ENCODE measurements at places on chromosomes 7 and 10.
A peak's percentile ranks its signal among the peaks of the same experiment; 100 is the strongest.

GRCh38 chr7:40531956-40532355, 397.2 kb downstream of the SUGCT start:
- H3K36me3 ChIP-seq = no peaks in the 10 kb centered on the region
- no peaks in the 10 kb centered on the region for H3K4me1 ChIP-seq
- no peak overlapping the region for H3K27ac ChIP-seq
- H3K4me3 ChIP-seq = no peak overlapping the region
- no peaks in the 10 kb centered on the region for H3K27me3 ChIP-seq

DNA sequence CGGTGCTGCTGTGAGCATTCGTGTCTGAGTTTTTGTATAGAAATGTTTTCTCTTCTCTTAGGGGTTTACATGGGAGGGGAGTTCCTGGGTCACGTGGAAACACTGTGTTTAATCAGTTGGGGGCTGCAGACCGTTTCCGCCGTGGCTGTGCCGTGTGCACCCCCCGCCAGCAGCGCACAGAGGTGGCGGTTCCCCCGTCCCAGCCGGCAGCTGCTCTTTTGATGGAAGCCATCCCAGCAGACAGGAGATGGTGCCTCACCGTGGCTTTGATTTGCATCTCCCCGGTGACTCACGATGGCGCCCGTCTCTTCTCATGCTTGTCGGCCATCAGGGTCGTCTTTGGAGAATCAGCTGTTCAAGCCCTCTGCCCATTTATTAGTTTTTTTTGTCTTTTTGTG, 34.9 kb upstream of the FOXL3 start:
- DNase-seq = no peak
- no peaks in the 10 kb centered on the region for H3K27me3 ChIP-seq
- H3K4me1 ChIP-seq = no peaks in the 10 kb centered on the region
- no peak overlapping the region for H3K4me3 ChIP-seq
- H3K36me3 ChIP-seq = no peaks in the 10 kb centered on the region

GRCh38 chr10:8563478-8563877, 509.0 kb downstream of the GATA3 start:
- no peaks in the 10 kb centered on the region for H3K27me3 ChIP-seq
- H3K36me3 ChIP-seq = no peaks in the 10 kb centered on the region
- no peak overlapping the region for H3K27ac ChIP-seq
- DNase-seq = no peak
- no peaks in the 10 kb centered on the region for H3K4me1 ChIP-seq

DNA sequence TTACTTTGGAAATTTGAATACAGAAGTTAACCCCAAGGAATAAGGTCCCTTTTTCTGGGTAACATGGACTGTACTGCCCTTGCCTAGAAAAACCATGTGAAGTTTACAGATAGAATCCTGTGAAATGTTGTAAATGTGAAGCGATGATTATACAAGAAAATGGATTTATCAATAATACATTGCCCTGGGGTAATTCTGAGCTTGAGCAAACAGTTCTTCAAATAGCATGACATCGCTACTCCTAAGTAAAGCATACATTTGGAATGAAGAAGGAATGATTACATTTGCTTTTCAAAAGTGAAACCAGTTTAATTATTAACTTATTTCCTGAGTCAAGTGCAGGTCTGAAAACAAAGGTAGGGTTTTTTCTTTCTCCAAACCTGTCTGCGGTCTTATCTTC, 43.3 kb upstream of the FZD8 start:
- H3K36me3 ChIP-seq = no peaks in the 10 kb centered on the region
- no peaks in the 10 kb centered on the region for H3K4me1 ChIP-seq
- no peak overlapping the region for H3K27ac ChIP-seq
- H3K4me3 ChIP-seq = no peak overlapping the region
- no peak for DNase-seq

GRCh38 chr7:78476851-78477405, 678.4 kb downstream of the PHTF2 start:
- no peaks in the 10 kb centered on the region for H3K27me3 ChIP-seq
- no peaks in the 10 kb centered on the region for H3K36me3 ChIP-seq
- no peak for DNase-seq
- H3K4me1 ChIP-seq = no peaks in the 10 kb centered on the region
- H3K27ac ChIP-seq = no peak overlapping the region
- no peak overlapping the region for H3K4me3 ChIP-seq

GRCh38 chr10:2201534-2202099, 464.3 kb upstream of the ADARB2 start:
- no peak for DNase-seq
- no peaks in the 10 kb centered on the region for H3K27me3 ChIP-seq
- no peaks in the 10 kb centered on the region for H3K36me3 ChIP-seq
- no peak overlapping the region for H3K27ac ChIP-seq
- H3K4me1 ChIP-seq = no peaks in the 10 kb centered on the region
- H3K4me3 ChIP-seq = no peak overlapping the region

DNA sequence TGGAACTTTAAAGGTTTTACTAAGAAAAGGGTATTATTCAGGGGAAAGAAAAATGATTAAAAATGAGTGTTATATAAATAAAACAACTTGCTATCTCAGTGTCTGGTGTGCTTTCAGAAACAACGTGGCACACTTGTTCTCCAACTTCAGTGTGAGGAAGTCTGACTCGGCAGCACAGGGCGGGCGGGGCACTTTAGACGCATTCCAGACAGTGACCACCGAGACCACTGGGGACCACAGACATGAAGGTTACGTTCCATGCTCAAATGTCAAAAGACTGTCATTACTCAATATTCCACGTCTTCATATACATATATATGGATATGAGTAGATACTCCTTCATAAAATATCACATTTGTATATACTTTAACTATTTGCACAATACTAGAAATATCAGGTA, 87.0 kb downstream of the LARP4B start:
- DNase-seq = no peak
- peaks cover 78% of the 10 kb centered on the region for H3K36me3 ChIP-seq
- H3K4me1 ChIP-seq = peaks cover 32% of the 10 kb centered on the region
- no peak overlapping the region for H3K4me3 ChIP-seq
- H3K27me3 ChIP-seq = no peaks in the 10 kb centered on the region

DNA sequence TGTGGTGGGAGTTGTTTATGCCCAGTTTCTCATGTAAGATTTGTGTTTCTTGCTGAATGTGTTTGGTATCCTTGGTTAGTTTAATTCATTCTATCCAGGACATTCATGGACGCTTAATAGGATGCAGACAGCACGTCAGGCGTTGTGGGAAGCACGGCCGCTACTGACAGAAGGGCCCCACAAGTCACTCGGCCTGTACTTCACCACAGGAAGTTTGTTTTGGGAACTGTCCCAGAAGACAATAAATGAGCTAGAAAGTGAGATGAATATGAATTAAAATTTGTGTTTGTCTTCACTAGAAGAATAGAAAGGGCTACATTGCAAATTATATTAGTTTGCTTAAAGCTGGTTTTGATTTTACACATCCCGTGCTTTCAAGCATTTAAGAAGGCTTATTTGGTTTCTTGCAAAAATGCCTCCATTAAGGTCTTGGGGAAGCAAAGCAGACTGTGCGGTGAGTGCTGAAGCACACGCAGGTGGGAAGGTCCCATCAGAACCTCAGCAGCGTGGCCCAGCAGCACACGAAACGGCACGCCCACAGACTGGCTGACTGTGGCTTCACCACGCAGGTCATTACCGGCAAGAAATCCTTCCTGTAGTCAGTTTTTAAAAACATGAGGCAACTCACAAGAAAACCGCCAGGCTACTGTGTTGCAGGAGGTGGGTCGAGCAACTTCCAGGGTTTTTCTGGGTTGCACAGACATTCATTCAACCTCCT, 74.1 kb downstream of the VIPR2 start:
- no peak for DNase-seq
- no peaks in the 10 kb centered on the region for H3K4me1 ChIP-seq
- H3K27me3 ChIP-seq = peaks cover 1% of the 10 kb centered on the region
- no peaks in the 10 kb centered on the region for H3K36me3 ChIP-seq
- no peak overlapping the region for H3K4me3 ChIP-seq
- no peak overlapping the region for H3K27ac ChIP-seq

DNA sequence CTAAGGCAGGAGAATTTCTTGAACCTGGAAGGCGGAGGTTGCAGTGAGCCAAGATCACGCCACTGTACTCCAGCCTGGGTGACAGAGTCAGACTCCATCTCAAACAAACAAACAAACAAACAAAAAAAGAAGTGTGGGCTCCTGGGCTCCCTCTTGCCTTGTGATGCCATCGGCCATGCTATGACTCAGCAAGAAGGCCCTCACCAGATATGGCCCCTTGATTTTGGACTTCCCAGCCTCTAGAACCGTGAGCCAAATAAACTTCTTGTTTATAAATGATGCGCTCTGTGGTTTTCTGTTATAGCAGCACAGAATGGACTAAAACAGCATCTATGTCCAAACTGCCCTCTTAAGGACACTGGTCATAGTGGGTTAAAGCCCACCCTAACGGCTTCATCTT, 29.9 kb upstream of the RHEB start:
- DNase-seq = no peak
- H3K36me3 ChIP-seq = no peaks in the 10 kb centered on the region
- H3K27me3 ChIP-seq = peaks cover 18% of the 10 kb centered on the region
- H3K27ac ChIP-seq = no peak overlapping the region

DNA sequence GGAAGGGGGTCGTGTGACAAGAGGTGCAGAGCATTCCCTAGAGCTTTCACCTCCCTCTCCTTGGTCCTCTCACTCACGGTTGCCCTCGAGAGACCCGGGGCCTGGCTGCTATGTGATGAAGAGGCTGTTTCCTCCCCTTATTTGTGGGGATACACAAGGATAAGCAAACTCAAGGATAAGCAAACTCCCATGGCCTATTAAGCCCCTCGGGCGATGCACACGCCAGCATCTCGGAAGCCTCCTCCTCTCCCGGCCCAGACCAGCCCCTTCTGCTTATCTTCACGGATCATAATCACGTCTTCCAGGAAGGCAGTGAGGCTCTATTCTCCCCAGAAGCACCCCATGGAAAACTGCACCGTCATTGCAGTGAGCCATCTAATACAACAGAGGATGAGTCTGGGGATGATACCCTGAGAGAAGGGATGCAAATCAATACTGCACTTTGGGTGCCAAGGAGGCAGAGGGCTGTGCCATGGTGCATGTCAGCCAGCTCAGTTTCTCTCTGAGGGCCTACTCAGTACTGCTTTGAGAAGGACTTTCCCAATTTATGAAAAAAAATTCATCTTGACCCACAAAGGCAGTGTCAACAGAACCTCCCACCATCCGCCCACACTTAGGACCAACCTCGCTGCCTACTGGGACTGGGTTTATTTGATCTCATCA, 22.2 kb downstream of the TMEM273 start:
- H3K27ac ChIP-seq = no peak overlapping the region
- H3K4me1 ChIP-seq = peaks cover 12% of the 10 kb centered on the region
- H3K4me3 ChIP-seq = no peak overlapping the region
- DNase-seq = no peak

- no peak overlapping the region for H3K4me3 ChIP-seq
- no peaks in the 10 kb centered on the region for H3K27me3 ChIP-seq
- H3K27ac ChIP-seq = no peak overlapping the region
- DNase-seq = no peak
Observed at GRCh38 chr7:102875700-102876295, 37.0 kb upstream of the LRRC17 start.

- H3K4me1 ChIP-seq = peaks cover 24% of the 10 kb centered on the region
- H3K36me3 ChIP-seq = no peaks in the 10 kb centered on the region
- H3K4me3 ChIP-seq = no peak overlapping the region
- no peaks in the 10 kb centered on the region for H3K27me3 ChIP-seq
- no peak for DNase-seq
Observed at GRCh38 chr10:27355918-27356573, 115.4 kb upstream of the ACBD5 start.

DNA sequence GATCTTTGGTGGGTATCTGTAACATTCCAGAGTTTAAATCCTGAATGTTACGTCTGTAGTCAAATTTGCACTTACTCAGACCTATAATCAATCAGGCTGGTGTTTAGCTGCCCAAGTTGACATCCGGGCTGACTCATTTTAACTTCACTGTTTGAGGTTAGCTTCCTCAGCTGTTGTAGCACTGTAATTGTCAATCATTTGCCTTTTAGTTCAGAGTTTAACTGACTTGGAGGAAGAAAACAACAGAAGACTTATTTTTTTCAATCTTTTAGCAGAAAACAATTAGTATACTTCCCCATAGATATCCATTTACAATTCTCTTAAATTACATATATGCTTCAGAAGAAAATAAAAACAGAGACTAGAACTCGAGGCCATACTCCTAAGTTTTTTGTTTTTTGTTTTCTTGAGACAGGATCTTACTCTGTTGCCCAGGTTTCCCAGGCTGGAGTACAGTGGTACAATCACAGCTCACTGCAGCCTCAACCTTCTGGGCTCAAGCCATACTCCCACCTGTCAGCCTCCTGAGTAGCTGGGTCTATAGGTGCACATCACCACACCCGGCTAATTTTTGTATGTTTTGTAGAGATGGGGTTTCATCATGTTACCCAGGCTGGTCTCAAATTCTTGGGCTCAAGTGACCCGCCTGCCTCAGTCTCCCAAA, 38.5 kb upstream of the LRRC17 start:
- H3K27me3 ChIP-seq = no peaks in the 10 kb centered on the region
- no peak for DNase-seq
- no peaks in the 10 kb centered on the region for H3K4me1 ChIP-seq
- no peaks in the 10 kb centered on the region for H3K36me3 ChIP-seq
- no peak overlapping the region for H3K27ac ChIP-seq

GRCh38 chr10:73839276-73839966, 28.0 kb upstream of the NDST2 start:
- H3K27me3 ChIP-seq = no peaks in the 10 kb centered on the region
- no peaks in the 10 kb centered on the region for H3K4me1 ChIP-seq
- peaks cover 67% of the 10 kb centered on the region for H3K36me3 ChIP-seq
- H3K4me3 ChIP-seq = no peak overlapping the region
- DNase-seq = no peak
- H3K27ac ChIP-seq = no peak overlapping the region

DNA sequence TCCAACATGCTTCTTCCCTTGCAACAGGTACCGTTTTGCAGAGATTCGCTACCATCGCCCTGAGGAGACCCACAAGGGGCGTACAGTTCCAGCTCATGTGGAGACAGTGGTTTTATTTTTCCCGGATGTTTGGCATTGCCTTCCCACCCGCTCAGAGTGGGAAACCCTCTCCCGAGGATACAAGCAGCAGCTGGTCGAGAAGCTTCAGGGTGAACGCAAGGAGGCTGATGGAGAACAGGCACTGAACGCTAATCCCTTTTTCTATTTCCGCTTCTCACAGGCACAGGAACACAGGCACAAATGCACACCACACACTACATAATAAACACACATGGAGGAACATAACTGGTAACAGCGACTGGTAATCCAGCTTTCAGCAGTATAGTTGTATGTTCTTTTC, 35.2 kb downstream of the CCAR1 start:
- no peaks in the 10 kb centered on the region for H3K27me3 ChIP-seq
- no peak for DNase-seq
- H3K36me3 ChIP-seq = peaks cover 78% of the 10 kb centered on the region
- H3K27ac ChIP-seq = no peak overlapping the region
- H3K4me1 ChIP-seq = no peaks in the 10 kb centered on the region

- H3K4me3 ChIP-seq = no peak overlapping the region
- no peaks in the 10 kb centered on the region for H3K36me3 ChIP-seq
- no peaks in the 10 kb centered on the region for H3K27me3 ChIP-seq
- H3K27ac ChIP-seq = no peak overlapping the region
Observed at GRCh38 chr7:47690902-47691558, 109.1 kb upstream of the TNS3 start.

GRCh38 chr7:43925984-43926797, at the start of gene UBE2D4:
Gene UBE2D4, plus strand, starts transcription at chr7:43926436. Its CDS starts 97 bp downstream, at chr7:43926533.
- H3K4me3 ChIP-seq = peak within 1 kb of the TSS; percentile 87
- peak; percentile 89 for DNase-seq
- H3K27ac ChIP-seq = peak within 1 kb of the TSS; percentile 93
- peaks cover 24% of the 10 kb centered on the region for H3K4me1 ChIP-seq
- no peaks in the 10 kb centered on the region for H3K27me3 ChIP-seq

Data from activated B cell treated with CpG ODN at 0.5 μM for 24 hours (primary cell).